ENCODE measurements at places on chromosomes 11 and 22.

DNA sequence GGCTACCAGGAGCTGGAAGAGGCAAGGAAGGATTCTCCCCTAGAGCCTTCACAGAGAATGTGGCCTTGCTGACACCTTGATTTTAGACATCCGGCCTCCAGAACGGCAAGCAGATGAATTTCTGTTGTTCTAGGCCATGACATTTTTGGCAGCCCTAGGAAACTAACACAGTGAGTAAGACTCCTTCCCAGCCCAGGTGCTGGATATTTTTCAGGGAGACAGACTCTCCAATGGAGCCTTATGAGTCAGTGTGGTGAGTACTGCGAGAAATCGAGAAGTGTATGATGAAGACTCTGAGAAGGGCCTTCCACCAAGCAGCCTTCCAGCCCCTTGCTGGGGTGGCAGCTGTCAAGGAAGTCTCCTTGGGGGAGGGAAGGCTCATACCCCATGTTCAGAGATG is 114.4 kb downstream of the OSBP2 start:
- DNase-seq: no peak

DNA sequence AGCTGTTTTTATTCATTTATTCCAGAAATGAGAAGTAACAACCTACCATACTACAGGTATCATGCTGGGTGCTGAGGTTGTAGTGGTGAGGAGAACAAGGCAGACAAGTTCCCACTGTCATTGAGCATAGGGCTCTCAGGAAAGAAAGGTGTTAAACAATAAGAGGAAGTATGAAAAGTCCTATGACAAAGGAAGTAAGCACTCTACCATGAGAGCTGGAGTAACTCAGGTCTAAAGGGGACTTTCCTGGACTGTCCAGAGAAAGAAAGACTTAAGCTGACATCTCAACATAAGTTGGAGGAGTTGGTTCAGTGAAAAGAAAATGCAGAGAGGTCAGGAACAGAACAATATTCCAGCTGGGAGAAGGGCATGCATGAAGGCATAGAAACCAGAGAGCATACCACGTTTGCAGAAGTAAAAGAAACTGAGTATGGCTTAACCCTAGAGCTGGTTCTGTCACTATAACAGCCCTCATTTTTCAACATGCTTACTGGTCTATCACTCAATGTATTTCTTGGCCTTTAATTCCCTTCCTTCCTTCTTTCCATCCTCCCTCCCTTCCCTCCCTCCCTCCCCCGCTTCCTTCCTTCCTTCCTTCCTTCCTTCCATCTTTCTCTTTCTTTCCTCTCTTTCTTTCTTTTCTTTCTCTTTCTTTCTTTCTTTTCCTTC is 137.8 kb upstream of the BDNF start:
- no peak for DNase-seq

GRCh38 chr22:35479985-35480550 is 60.6 kb upstream of the RASD2 start:
- no peak for DNase-seq

- no peak for DNase-seq
These were observed 291.2 kb downstream of the OPCML start for GRCh38 chr11:133240908-133241655.

DNA sequence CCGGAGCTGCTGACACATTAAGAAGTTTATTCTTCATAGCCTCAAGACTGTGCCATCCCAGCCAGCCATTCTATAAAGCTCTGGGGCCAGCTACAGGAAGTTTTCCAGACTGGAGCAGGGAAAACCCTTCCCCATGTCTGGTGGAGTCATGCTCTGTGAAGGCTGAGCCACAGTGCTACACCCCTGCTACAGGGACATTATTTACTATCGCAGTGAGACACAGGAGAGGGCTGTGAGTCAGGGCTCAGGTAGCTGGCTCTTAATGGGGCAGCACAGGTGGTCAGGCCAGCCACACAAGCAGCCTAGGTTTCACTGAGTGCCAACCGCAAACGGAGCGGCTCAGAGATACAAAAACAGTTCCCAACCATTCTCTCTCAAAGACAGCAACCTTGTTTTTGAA is 12.1 kb downstream of the HPS4 start:
- DNase-seq: no peak

DNA sequence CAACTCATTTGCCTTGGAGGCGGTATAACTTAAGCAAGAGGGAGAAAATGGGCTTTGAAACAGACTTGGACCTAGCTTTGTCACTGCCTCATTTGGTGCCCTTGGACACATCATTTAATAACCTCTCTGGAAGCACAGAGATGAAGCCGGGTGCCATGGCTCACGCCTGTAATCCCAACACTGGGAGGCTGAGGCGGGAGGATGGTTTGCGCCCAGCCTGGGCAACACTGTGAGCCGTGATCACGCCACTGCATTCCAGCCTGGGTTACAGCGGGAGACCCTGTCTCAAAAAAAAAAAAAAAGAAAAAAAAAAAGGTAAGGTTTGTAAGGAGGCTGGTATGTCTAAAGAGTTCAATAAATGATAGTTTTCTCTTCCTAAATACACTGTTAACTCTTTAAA is 806 bp downstream of the COA4 start:
- no peak for DNase-seq

DNA sequence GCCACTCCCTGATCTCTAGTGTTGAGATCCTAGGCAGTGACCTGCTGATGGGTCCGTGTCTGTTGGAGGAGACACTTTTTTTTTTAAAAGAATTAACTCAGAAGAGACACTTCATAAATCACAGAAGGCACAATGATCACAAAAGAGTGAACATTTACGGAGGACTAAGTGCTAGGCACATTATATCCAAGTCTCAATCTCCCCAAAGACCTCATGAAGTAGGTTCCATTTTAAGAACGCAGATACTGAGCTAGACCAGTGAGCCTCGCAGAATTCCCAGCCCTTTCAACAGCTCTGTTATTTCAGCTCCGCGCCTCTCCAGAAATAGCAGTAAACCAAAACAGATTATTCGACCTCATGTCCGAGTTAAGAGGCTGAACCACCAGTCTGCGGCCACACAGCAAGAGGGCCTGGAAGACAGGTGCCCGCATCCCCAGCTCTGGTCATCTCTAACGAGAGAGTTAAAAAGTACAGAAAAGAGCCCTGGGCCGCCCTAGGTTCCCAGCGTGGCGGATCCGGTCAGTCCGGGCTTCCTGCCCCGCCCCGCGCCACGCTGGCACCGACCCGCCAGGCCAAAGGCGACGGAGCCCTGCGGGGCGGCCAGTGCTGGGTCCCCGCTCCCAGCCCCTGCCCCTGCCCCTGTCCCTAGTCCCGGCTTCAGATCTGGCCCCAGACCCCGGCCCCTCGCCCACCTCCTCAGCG is 612 bp downstream of the XBP1 start:
- DNase-seq: no peak

DNA sequence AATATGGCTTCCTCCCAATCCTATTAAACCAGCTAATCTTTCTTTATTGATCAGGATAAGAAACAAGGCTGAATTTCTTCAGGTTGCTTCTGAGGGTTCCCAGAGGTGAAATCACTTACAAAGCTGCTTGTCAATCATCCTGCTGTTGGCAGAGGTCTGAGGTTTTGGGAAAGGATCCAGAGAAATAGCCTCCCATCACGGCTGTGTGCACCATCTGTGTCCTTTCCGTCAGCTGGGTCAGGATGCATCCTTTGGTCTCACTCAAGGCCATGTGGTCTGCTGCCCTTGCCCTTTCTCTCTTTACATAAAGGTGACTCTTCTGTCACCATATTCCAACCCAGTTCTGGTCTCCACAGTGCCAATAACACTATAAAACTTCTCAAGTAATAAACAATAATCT is 113.4 kb upstream of the TEAD1 start:
- DNase-seq: no peak

DNA sequence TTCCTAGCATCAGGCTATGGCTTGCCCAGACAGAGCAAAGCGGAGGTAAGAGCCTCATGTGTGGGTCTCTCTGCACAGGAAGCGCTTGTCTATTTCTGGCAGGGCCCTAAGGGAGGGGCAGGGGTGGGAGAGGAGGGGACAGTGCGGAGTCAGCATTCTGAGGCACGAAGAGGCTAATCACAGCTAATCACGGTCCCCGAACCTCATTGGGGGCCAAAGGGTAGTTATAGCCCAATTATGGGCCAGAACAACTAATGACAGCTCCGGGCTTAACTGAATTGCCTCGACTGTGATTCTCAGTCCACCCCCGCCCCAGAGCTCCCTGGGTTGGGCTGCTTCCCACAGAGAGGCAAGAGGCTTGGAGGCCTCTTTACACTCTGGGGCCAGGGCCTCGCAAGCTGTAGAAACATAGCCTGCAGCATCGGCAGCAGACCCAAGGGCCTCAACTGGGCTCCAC is 72.7 kb upstream of the PRDM11 start:
- no peak for DNase-seq

DNA sequence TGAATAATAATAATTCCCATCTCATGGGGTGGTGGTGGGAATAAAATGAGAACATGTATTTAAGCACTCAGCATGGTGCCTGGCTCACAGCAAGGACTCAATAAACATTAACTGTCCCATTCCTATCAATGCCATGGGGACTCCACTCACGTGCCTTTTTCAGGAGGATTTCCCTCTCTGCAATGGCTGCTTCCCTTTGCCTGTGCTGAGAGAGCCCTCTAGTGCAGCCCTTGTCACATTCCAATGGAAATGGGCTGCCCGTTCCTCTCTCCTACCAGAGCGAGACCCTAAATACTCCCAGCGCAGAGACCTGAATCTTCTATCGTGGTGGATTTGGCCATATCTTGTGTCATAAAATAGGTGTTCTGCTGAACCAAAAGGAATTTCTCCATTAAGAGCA is 621.5 kb upstream of the B3GAT1 start:
- DNase-seq: no peak

- DNase-seq: no peak
These were observed 27.4 kb downstream of the LIF start for GRCh38 chr22:30219049-30219654.

DNA sequence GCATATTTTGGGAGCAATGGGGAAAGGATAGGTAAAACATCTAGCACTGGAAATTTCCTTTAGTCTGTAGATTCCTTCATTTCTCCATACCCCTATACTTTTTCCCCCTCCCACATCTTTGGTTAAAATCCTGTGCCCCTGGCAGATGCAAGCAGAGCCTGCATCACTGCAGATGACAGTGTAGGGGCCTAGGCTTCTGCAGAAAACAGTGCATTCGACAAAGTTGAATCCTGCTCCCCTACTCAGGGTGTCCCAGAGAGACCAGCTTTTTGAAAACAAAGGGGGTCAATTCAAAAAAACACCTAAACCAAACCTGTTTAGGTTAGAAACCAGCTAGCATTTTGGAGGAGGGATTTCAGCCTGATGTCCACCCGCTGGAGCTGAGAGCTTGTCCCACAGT is 43.8 kb upstream of the BLID start:
- DNase-seq: no peak

DNA sequence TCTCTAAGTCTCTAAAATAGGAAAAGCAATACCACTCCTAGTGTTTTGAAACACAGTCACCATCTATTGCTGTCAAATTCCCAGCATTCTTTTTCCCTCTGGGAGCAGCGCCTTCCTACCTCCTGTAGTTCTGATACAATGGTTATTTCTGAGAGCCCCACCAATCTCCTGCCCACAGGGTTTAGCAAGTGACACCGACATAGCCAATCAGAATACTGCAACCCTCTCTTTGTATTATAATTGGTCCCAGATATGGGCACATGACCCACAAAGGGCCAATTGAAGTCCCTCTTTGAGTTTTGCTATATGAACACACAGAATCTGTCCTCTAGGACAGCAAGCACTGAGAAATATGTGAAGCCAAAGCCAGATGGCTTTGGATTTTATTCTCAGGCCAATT is 16.9 kb upstream of the ARHGAP42 start:
- no peak for DNase-seq

DNA sequence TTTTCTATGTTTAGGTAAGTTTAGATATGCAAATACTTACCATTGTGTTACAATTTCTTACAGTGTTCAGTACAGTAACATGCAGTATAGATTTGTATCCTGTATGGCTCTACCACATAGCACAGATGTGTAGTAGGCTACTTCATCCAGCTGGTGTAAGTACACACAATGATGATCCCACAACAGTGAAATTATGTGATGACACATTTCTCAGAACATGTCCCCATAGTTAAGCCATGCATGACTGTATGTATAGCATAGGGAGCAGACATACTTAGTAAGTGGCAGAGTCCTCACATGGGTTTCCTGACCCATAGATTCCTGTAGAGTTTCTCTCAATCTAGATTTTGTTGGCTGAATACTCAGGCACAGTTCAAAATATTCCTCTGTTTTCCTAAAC is 26.8 kb upstream of the BARX2 start:
- DNase-seq: no peak

GRCh38 chr11:36029616-36030015 is 85.8 kb downstream of the LDLRAD3 start:
- no peak for DNase-seq

DNA sequence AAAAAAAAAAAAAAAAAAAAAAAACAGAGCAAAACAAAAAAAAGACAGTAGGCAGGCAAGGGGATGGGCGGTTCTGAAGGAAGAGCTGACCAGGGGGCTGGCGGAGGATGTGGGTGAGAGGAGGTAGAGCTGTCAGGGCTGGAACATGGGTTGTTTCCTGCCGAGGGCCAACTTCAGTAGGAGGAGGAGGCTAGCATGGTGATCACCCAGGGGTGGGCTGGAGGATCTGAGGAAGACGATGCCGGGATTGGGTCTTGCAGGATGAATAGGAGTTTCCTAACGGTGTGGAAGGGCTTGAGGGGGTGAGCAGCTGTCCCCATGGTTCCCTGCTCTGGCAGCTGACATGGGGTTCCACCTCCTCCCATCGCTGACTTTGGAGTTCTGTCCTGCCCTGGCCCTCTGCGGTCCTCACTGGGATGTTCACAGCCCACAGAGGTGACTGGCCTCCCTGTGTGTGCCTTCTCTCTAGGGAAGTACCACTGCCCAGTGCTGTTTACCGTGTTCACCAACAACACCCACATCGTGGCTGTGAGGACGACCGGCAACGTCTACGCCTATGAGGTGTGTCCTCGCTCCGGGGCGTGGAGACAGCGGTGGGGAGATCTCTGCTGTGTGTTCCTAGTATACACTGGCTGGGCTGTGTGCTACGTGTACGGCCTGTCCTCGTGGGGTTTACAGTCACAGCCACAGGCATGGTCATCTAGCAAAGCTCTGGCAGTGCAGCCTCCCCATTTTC is 15.2 kb downstream of the PPIL2 start:
- no peak for DNase-seq
